NCI-H526 treated with DMSO at 0.1 percent for 48 hours (cell line): ENCODE measurements at places on chromosomes 6 and 20.
A peak's percentile ranks its signal among the peaks of the same experiment; 100 is the strongest.

- DNase-seq = no peak
Observed at GRCh38 chr6:115819506-115819905, 241.2 kb downstream of the FRK start.

DNA sequence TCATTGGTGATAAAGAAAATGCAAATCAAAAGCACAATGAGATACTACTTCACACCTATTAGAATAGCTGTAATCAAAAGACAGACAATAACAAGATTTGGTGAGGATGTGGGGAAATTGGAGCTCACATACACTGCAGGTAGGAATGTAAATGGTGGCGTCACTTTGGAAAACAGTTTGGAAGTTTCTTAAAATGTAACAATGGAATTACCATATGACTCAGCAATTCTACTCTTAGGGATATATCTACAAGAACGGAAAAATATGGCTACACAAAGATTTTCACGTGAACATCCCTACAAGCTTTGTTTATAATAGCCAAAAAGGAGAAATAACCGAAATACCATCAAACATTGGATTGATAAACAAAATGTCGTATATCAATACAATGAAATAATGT lies 270.4 kb downstream of the DOK5 start:
- no peak for DNase-seq

DNA sequence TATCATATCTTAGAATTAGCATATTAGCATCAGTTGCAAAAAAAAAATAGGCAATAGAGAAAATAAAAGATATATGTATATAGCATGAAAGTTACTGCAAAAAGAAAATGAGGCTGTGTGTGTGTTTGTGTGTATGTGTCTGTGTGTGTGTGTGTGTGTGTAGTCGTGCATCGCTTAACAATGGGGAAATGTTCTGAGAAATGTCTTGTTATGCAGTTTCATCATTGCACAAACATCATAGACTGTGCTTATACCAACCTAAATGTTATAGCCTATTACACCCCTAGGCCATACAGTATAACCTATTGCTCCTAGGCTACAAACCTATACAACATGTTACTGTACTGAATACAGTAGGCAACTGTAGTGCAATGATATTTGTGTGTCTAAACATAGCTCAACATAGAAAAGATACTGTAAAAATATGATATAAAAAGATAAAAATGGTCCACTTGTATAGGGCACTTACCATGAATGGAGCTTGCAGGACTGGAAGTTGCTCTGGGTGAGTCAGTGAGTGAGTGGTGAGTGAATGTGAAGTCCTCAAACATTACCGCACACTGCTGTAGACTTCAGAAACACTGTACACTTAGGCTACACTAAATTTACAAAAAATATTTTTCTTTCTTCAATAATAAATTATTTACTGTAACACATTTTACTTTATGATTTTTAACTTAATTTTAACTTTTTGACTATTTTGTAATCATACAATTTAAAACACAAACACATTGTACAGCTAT lies 805.1 kb downstream of the KIF16B start:
- DNase-seq = no peak

DNA sequence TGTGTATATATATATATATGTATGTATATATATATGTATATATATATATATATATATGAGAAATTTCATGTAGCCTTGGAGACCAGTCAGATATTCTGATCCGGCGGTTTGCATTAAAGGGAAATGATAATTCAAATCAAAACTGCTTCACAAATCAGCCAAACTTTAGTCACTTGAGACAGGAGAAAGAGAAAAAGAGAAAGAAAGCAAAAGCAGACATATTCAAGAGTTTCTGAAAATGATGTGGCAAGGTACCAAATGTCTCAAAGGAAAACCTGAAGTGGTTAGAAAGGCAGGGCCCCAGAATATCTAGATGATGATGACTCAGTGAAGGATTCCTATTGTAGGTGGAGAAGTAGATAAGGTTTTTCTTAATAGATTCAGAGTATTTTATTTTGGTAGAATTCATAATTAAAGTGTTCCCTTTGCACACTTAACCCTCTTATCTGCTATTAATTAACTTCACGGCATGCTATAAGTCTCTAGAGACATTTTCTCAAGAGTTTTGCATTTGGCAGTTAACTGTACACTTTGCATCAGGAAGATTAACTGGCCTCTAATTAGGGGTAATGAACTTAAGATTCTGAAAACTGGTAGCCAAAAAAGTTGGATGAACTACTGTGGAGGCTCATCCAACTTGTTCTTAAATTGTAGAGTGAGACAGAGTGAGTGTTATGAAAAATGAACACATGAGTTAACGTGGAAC lies 50.1 kb upstream of the ASF1A start:
- no peak for DNase-seq

DNA sequence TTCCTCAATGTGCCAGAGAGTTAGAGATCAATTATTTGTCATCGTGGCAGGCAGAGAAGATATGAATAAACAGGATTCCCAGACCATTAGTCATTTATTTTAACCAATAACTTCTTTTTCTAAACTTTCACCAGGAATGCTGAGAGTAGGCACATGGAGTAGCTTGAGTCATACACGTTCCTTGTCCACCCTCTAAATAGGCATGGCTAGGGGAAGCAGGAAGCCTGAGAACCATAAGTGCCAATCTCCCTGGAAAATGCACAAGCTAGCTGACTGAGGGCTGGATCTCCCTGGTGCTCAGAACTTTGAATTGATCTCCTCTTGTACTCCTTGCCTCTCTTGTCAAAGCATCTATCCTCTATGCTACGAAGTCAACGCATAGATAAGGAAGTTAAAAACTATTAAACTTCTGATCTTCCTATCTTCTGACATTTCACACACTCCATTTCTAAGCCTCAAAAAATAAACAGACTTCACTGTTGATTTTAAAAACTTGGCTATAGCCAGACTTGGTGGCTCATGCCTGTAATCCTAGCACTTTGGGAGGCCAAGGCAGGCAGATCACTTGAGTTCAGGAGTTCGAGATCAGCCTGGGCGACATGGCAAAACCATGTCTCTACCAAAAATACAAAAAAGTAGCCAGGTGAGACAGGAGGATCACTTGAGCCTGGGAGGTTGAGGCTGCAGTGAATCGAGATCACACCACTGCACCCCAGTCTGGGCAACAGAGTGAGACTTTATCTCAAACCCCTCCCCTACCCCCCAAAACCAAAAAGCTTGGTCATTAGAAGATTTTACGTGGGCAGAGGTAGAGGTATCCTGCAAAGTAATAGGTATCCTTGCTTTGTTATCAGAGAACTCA lies 11.8 kb downstream of the ADTRP start:
- DNase-seq = no peak

DNA sequence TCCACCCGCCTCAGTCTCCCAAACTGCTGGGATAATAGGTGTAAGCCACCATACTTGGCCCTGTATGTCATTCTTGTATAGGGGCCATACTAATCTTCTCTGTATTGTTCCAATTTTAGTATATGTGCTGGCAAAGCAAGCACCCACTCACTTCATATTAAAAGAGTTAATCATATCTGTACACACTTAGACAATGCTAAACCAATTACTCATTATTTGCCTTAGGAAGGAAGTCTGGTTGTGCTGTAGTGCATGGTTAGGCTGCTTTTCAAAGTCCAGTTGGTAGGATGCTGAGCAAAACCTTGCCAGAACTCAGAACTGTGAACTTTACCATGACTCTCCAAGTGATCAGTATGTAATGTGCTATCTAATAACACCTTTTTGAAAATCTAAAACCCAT lies 88.6 kb downstream of the LIN28B start:
- DNase-seq = no peak

- no peak for DNase-seq
Observed at GRCh38 chr20:15603506-15603905, 969.7 kb downstream of the KIF16B start.

- DNase-seq = peak; percentile 57
Observed at GRCh38 chr6:138692058-138692977, 81.3 kb upstream of the CCDC28A start.

DNA sequence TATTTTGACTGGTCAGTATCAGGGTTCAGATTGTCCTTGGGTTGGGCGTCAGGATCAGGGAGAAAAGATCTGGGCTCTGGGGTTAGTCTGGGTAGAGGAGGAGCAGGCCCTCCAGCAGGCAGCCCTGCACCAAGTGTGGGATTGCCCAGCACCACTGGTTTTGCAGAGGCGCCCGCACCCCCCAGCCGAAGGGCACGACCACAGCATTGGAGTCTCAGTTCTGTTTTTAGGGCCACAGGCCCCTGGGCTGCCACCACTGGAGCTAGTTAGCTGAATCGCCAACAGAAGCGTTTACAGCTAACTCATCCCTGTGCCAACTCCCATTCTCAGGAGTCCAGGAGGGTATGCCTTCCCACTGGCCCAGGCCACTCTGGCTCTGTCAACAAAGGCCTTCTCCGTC lies 84.2 kb downstream of the TCP11 start:
- DNase-seq = no peak

GRCh38 chr6:25389471-25389870 lies 110.3 kb downstream of the CARMIL1 start:
- no peak for DNase-seq

GRCh38 chr6:139841794-139842215 lies 467.4 kb upstream of the CITED2 start:
- DNase-seq = peak; percentile 26

- no peak for DNase-seq
Observed at GRCh38 chr6:14622085-14622484, 504.5 kb downstream of the CD83 start.

DNA sequence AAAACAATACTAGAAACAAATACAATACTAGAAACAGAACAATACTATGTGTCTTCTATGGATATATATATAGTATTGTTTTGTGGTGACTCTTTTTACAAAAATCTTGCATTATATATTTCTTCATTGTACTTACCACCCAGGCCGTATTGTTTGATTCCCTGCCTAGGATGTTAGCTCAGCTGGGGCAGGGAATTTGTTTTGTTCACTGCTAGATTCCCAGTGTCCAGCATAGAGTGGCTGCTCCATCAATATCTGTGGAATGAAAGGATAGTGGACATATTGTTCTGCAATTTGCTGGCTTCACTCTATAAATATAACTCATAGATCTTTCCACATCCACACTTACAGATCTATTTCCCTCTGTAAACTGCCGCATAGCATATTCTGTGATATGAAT lies 21.5 kb upstream of the PREX1 start:
- no peak for DNase-seq

GRCh38 chr6:37221585-37222124 lies 35.9 kb upstream of the TBC1D22B start:
- DNase-seq = no peak
